ENCODE measurements at places on chromosomes 1 and 21.

DNA sequence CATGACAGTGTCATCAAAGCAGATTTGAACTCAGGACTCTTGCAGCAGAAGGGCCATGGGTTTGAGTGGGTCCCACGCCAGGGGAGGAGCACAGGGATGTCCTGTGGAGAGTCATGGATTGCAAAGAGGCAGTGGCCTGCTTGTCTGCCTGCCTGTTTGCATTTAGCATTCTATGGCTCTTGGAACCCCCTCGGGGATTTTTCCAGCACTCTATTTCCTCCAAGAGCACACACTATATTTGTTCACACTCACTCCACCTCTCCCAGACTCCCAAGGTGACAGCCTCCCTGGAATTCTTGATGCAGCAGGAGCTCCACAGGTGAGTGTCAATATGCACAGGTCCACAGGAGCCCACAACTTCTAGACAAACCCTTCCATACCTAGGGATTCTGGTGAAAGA is 73.1 kb upstream of the LRRN2 start:
- DNase-seq, result no peak
- peaks cover 48% of the 10 kb centered on the region for H3K27me3 ChIP-seq
- peaks cover 1% of the 10 kb centered on the region for H3K4me1 ChIP-seq
- no peak overlapping the region for H3K27ac ChIP-seq
- H3K4me3 ChIP-seq, result no peak overlapping the region

GRCh38 chr1:173267453-173267945 is 60.4 kb upstream of the TNFSF4 start:
- peak overlapping the region; percentile 2 for H3K27ac ChIP-seq
- DNase-seq, result no peak
- no peaks in the 10 kb centered on the region for H3K36me3 ChIP-seq
- no peaks in the 10 kb centered on the region for H3K27me3 ChIP-seq
- H3K4me3 ChIP-seq, result no peak overlapping the region

DNA sequence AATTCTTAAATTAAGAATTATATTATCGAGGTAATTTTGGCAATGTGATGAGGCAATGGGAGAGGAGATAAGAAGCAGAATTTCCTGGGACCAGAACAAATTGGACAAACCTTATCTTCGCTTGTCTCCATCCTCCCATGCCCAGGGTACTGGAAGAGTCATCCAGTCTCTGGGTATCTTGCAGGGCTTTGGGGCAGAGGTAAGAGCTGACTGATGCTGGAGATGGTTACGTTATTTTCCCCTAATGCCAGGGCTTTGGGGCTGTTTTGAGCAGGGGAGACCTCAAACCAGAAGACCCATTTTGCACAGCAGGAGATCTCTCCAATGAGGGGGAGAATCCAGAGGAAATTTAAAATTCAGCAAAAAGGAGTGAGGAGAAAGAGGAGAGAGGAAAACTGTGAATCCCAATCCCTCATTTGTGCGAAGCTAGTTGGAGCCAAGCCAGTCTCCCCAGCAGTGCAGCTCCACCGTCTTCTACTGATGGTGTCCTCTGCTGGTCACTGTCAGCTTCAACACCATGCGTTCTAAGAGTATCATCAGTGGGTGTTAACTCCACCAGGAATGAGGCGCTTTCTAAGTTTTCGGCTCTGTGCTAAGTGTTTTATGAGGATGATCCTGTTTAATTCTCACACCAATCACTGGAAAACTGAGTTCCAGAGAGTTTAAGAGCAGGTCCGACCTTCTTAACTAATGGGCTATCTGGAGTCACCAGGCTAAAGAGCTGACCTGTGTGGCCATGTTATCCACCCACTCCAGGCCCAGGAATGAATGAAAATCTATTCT is 86.8 kb upstream of the CD34 start:
- H3K4me3 ChIP-seq, result no peak overlapping the region
- peak; percentile 30 for DNase-seq
- no peaks in the 10 kb centered on the region for H3K4me1 ChIP-seq
- H3K27me3 ChIP-seq, result peaks cover 32% of the 10 kb centered on the region
- H3K36me3 ChIP-seq, result no peaks in the 10 kb centered on the region

DNA sequence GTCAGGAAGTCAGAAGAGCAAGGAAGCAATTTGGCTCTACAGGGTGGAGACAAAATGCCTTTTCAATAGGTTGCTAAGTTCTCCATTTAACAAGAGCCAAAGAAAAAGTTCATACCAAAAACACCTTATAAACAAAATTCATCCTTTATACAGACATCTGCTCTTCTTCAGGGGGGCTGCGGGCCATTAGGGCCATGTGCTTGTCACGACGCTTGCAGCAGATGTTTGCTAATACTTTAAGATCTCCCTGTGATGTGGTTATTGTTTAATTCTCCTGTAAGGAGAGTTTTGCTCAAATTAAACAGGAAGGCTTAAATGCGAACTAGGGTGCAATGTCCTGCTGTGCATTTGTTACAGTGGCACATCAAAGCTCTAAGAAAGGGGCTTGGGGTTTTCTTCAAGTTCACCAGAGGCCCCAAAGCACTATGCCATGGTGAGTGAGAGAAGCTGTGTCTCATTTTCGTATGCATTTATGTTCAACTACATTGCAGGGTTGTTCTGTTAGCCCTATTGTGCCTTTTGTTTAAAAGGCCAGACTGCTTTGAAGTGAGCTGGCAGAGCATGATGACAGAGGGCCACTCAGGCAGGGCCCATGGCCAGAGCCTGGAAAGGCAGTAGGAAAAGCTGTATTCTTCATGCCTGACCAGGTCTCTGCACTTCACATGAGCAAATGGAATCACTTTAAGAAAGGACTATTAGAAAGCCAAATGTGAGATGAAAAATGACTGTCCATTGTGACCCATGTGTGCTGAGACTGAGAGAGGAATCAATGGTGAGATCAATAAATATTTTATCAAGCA is 24.8 kb upstream of the NTPCR start:
- peak overlapping the region; percentile 44 for H3K4me3 ChIP-seq
- no peak for DNase-seq
- peaks cover 6% of the 10 kb centered on the region for H3K36me3 ChIP-seq
- H3K4me1 ChIP-seq, result peaks cover 17% of the 10 kb centered on the region

DNA sequence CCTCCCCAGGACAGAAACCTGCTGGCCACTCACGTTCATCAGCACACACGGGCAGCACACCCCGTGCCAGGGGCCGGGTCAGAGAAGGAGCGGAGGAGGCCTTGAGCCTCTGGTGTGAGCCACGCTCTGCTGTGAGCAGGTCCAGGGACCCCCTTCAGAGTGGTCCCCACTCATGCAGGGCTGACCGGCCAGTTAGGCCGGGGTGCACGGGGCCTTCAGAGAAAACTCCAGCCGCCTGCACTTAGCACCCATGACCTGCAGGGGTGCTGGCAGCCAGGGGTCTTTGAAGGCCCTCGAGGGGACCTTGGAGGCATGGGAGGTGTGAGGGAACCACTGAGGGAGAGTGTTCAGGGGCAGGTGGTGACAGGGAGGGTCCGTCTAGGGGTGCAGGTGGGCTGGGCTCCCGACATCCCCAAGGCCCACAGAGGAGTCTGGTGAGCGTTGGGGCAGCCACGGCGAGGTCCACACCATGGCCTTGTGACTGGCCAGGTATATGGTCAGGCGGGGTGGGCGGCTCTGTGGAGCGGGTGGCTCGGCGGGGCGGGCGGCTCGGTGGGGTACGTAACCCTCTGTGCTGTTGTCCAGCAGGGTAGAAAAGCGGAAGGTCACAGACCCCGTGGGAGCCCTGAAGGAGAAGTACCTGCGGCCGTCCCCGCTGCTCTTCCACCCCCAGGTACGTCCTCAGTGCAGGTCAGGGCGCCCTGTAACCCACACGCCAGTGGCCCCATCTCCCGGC is 40.3 kb upstream of the ARHGEF16 start:
- no peak overlapping the region for H3K27ac ChIP-seq
- no peak overlapping the region for H3K4me3 ChIP-seq
- peaks cover 27% of the 10 kb centered on the region for H3K27me3 ChIP-seq
- H3K36me3 ChIP-seq, result peaks cover 3% of the 10 kb centered on the region
- no peaks in the 10 kb centered on the region for H3K4me1 ChIP-seq
- DNase-seq, result no peak

GRCh38 chr1:208343226-208343625 is 99.0 kb upstream of the PLXNA2 start:
- DNase-seq, result no peak
- H3K36me3 ChIP-seq, result no peaks in the 10 kb centered on the region
- no peak overlapping the region for H3K4me3 ChIP-seq
- no peaks in the 10 kb centered on the region for H3K4me1 ChIP-seq

DNA sequence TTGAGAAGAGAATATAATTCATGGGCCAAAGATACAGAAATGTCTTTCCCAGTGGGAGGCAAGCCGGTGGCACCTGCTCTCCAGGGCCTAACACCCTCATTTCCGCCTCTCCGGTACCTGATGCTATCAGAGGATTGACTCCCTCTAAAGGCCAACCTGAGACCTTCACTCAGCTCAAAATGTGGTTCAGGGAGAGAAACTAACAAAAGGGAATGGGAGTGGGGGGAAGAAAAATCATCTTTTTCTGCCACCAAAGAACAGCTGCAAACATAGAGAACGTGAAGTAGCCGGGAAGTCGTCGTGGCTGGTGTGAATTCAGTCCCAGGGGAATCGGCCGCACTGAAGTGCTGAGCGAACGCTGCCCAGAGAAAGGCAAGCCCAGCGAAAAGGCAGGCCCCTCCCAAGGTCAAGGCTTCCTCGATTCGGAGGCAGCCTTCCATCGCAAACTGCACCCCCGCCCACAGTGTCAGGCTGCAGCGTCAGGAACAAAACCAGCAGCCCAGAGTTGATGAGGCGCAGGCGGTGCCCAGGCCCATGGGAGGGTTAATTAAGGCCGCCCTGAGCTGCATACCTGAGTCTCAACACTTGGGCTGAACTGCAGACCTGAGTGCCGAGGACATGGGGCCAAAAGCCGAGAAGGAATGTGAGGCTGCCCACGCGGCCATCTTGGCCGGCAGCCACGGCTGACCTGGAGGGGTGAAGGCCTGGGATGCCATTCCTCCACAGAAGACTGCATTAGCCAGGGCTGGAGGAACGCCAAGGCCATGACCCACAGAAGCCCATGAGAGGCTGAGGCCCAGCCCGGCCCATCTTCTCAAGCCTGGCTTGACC is 160.2 kb downstream of the PSMG1 start:
- no peaks in the 10 kb centered on the region for H3K4me1 ChIP-seq
- H3K4me3 ChIP-seq, result no peak overlapping the region
- H3K27ac ChIP-seq, result no peak overlapping the region

DNA sequence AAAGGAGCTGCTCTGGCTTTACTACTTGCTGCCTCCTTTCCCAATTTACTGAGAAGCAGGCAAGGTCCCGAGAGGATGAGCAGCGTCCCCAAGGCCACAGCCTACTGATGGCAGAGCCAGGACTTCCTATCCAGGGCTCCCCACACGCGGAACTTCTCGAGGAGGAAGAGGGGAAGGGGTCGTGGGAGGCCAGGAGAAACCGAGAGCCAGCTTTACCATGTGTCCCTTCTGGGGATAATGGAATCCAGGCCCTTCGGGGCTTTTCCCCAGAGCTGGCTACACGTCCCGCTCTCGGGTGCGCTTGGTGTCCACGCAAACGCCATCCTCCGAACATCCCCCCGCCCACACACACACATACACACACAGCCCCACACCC is 4.3 kb upstream of the CCN1 start:
- H3K4me3 ChIP-seq, result no peak overlapping the region
- no peak overlapping the region for H3K27ac ChIP-seq
- no peak for DNase-seq
- H3K4me1 ChIP-seq, result peaks cover 18% of the 10 kb centered on the region
- no peaks in the 10 kb centered on the region for H3K36me3 ChIP-seq

- no peak overlapping the region for H3K4me3 ChIP-seq
- DNase-seq, result no peak
- no peaks in the 10 kb centered on the region for H3K27me3 ChIP-seq
- peaks cover 2% of the 10 kb centered on the region for H3K36me3 ChIP-seq
Observed at GRCh38 chr1:117013309-117013858, 11.8 kb downstream of the CD101 start.

DNA sequence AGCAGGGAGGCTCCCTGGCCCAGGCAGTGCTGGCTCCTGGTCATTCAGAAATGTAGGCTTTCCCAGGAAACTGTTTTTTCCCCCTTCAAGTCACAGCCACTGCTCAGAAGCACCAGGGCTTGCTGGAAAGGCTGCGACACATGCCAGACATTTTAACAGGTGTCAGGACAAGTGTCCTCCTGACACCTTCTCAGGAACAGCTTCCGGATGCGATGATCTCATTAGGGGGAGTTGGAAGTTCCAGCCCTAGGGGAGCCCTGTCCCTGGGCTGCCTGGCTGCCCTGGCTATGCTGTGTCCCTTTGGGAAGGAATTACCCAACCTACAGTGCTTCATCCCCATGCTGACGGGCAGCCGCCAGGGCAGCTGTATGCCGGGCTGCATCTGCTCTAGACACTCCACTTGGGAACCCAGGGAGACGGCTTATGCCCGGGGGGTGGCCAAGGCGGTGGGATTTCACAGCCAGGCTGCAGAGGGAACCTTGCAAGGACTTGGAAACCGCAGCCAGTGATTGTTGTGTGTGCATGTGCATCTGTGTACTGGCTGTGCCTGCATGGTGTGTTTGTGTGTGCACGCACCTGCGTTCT is 41.8 kb downstream of the AJAP1 start:
- H3K36me3 ChIP-seq, result no peaks in the 10 kb centered on the region
- H3K4me1 ChIP-seq, result no peaks in the 10 kb centered on the region
- no peak overlapping the region for H3K4me3 ChIP-seq

- DNase-seq, result no peak
- no peak within 1 kb of the TSS for H3K27ac ChIP-seq
- H3K4me3 ChIP-seq, result no peak within 1 kb of the TSS
- no peaks in the 10 kb centered on the region for H3K4me1 ChIP-seq
- peaks cover 3% of the 10 kb centered on the region for H3K36me3 ChIP-seq
- H3K27me3 ChIP-seq, result peaks cover 11% of the 10 kb centered on the region
Observed at GRCh38 chr1:81800695-81801650, at the start of gene ADGRL2. Gene ADGRL2, plus strand, starts transcription at chr1:81800934. Its CDS starts 36,051 bp downstream, at chr1:81836985.

DNA sequence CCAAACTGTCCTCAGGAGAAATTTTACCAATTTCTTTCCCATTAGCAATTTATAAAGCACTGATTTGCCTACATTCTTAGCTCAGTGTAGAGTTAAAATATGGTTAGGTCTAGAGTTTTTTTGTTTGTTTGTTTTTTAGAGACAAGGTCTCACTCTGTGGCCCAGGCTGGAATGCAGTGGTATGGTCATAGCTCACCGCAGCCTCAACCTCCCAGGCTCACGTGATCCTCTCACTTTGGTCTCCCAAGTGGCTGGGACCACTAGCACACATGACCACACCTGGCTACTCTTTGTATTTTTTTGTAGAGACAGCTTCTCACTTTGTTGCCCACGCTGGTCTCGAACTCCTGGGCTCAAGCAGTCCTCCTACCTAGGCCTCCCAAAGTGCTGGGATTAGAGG is 10.6 kb upstream of the RALGPS2 start:
- peaks cover 24% of the 10 kb centered on the region for H3K27me3 ChIP-seq
- DNase-seq, result no peak
- H3K27ac ChIP-seq, result no peak overlapping the region
- no peaks in the 10 kb centered on the region for H3K36me3 ChIP-seq

- DNase-seq, result no peak
- H3K27ac ChIP-seq, result no peak overlapping the region
- H3K36me3 ChIP-seq, result peaks cover 2% of the 10 kb centered on the region
Observed at GRCh38 chr1:17520473-17521319, 18.8 kb upstream of the ARHGEF10L start.

DNA sequence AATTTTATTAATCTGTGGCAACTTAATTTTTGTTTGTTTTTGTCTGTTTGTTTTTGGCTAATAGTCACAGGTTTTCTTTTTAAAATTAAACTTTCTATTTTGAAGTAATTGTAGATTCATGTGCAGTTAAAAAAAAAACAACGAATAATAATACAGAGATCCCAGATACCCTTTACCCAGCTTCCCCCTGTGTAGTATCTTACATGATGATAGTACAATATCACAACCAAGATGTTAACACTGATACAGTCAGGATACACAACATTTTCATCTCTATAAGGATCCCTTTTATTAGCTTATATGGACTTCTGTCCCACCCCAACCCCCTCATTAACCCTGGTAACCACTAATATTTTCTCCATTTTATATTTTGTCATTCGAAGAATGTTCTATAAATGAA is 5.9 kb downstream of the VPS45 start:
- DNase-seq, result no peak
- H3K4me1 ChIP-seq, result peaks cover 2% of the 10 kb centered on the region
- H3K36me3 ChIP-seq, result peaks cover 29% of the 10 kb centered on the region
- no peaks in the 10 kb centered on the region for H3K27me3 ChIP-seq

Data from effector memory CD8-positive, alpha-beta T cell (primary cell).